Camera-type eye (tissue), 1 donor: ENCODE measurements at places on chromosomes 3 and 15. TPM values are rescaled to one million over a fixed set of nuclear protein-coding genes. Genes with fewer than 3 reads are reported as not detected.

Gene CALML4
- 12.4 TPM for total RNA-seq

Gene NME9
- total RNA-seq = 2.6 TPM

Gene DET1
- 31.2 TPM for total RNA-seq

Gene STAC
- total RNA-seq = 13.7 TPM

Gene CFAP44
- 16.9 TPM for total RNA-seq

Gene CAMK2N2
- total RNA-seq = 1.1 TPM
